ENCODE measurements at places on chromosomes 1 and 21.

GRCh38 chr21:34593954-34594531 is 20.9 kb downstream of the RCAN1 start:
- DNase-seq, result no peak

GRCh38 chr1:206456577-206457370 is 13.5 kb upstream of the IKBKE start:
- DNase-seq, result no peak

DNA sequence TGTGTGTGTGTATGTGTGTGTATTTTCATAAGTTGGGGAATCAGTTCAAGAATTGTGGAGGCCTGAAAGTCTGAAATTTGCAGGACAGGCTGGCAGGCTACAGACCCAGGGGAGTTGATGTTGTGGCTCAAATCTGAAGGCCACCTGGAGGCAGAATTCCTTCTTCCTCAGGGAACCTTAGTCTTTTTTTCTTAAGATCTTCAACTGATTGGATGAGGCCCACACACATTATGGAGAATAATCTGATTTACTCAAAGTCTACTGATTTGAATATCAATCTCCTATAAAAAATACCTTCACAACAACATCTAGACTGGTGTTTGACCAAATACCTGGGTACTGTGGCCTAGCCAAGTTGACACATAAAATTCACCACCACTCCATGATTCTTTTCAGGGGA is 61.8 kb downstream of the MT1HL1 start:
- no peak for DNase-seq

- DNase-seq, result no peak
Measured at GRCh38 chr1:81428998-81429397, 371.7 kb upstream of the ADGRL2 start.

DNA sequence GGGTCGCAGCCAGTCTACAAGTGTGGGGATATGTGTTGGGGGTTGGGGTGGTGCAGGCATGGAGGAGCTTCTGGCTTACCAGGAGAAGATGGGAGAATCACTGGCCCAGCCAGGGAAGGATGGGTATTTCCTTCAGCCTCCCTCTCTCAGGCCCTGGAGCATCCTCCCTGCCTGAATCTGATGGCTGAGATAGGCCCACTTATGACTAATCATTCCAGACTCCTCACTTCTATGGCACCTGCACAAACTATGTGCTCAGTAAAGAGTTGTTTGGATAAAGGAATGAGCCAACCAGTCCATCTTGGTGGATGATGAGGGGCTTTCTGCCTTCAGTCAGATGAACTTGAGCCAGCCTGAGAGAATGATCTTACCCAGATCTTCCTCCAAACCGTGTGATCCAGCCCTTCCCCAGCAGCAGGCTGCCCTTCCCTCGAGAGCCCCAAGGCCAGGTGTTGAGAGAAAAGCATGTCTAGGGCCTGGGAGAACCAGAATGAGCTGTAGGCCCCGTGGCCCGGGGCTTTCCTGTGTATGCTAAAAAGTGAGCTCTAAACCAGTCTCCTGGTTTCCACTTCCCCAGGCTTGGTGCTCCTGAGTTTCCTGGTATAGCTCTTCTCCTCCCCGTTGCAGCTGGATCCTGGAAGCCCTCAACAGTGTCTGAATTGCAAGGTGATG is 1.3 kb downstream of the GPA33 start:
- DNase-seq, result no peak

DNA sequence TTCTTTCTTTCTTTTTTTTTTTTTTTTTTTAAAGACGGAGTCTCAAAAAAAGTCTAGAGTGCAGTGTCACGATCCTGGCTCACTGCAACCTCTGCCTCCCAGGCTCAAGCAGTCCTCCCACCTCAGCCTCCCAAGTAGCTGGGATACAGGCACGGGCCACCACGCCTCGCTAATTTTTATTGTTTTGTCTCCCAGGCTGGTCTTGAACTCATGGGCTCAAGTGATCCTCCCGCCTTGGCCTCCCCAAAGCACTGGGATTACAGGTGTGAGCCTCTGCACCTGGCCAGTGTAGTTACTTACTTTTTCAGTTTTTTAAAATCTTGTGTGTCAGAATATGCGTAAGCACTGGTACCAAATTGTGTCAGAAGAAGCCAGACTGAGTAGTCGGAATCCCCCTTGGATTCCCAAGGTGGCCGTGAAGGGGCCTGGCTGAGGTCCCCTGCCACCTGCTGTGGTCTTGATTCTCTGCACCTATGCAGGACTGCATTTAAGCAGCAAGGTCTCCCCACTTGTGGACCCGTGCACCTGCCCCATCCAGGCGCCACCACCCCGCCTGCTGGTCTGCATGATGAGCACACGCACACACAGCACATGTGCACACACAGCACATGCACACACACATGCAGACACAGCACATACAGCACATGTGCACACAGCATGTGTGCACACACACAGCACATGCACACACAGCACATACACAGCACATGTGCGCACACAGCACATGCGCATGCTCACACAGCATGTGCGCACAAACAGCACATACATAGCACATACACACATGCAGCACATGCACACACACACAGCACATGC is 47.5 kb downstream of the PCNT start:
- DNase-seq, result no peak

DNA sequence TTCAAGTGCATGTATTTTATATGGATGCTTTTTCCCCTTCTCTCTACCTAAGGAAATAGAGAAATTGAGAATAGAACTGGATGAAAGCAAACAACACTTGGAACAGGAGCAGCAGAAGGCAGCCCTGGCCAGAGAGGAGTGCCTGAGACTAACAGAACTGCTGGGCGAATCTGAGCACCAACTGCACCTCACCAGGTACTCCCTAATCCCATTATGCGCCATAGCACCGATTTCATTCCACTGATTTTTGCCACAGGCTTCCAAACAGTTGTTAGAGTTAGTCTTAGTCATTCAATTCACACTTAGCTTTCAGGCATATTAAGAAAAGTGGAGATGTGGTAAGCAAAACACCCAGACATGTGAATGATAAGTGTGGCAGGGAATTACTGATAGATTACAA is 122.8 kb downstream of the SDCCAG8 start:
- DNase-seq, result no peak

GRCh38 chr1:42266253-42267135 is 68.5 kb downstream of the FOXJ3 start:
- no peak for DNase-seq

DNA sequence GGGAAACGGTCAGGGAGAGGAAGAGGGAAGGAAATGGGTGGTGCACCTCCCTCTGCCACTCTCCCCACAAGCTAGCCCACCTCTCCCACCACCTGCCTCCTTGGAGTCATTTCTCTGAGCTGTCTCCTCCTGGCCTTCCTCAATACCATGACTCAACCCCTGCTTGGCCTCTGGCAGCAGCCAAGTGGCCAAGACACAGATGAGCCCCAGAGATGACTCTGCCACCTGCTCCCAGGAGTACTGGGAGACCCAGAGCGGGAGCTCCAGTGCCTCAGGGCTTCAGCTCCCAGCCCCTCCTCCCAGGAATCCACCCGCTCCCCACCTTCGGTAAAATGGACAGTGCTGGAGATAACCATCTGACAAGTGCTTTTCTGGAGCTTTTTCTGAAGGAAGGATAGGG is 2.6 kb downstream of the S100A16 start:
- DNase-seq, result no peak

DNA sequence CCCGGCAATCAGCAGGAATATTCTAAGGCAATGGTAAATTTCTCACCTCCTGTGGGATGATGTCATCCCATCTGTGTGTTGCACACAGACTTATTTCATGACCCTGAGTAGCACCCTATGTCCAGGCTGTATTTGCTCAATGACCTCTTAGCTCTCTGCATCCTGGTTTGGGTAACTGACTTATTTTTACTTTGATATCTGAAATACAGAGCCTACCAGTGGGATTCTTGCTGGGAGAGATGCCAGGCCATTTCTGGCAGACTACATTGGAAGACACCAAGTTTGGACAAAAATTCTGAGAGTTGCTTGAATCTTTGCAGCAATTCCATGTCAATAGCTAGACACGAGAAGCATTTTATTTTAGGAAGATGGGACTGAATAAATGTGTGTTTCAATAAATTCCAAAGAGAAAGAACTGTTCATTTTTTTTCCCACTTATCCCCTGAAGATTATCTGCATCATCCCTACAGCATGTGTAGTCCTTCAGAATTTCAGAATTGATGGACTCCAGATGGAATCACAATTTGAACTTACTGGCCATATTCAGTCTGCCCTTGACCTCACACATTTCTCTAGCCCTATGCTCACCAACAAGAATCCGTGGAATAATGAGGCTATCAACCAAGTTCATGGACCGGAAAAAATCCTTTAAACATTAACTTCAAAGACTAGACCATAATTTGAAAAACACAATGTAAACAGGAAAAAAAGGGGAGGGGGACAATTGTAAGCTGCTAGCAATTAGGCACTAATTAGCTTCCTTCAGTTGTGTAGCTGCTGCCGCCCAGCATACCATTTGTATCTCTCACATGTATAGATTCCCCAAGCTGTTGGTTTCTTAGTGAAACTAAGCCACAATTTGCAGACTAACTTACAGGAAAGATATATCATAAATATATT is 226.5 kb downstream of the HMCN1 start:
- DNase-seq, result no peak

DNA sequence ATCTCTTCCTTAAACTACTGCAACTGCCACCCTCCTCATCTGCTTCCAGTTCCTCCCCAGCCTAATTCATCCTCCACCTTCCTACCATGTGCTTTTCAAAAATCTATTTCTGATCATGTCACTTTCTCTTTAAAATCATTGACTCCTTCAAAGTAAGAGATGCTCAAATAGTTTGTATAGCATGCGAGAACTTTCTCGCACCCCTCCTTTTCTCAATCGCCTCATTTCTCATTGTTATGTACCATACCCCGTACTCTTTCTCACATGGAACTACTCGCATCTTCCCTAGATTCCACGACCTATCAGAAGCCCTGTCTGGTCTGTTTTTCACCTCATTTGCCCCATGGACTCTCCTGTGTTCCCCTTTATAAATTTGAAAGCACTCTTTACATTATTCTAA is 238.2 kb downstream of the NRIP1 start:
- DNase-seq, result no peak

- no peak for DNase-seq
Measured at GRCh38 chr1:226201029-226201593, 14.6 kb upstream of the ACBD3 start.

DNA sequence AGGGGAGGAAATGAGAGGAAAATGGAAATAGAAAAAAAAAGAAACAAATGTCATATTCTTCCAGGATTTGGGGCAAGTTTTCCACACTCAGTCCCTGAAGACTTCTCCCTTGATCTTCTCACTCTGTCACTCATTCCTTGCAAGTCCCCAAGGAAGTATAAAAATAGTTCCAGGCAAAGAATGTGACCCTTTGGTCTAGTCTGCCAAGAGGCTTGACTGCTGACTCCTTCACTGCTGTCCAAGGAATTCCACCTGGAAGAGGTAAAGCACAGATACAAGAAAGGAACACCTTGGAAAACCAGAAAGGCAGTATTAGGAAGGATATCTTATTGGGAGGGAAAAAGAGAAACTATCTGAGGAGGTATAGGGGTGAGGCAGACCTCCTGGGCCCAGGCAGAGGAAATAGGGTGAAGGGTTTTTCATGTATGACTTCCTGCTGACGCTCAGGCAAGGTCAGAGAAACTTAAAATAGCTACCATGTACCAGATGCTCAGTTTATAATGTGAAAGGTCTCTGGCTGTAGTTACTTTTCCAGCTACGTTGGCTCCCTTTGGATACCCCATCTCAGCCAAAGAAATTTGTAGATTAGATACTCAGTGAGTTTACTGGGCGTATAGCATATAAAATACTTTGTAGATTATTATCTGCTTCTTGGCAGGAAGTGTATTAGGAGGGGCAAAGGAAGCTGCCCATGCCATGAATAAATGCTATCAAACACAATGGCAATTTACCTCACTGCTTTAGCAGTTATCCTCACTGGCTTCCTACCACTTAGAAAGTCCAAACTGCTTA is 2.0 kb upstream of the GJA5 start:
- DNase-seq, result no peak

GRCh38 chr1:167905182-167905581 is 8.8 kb downstream of the ADCY10 start:
- DNase-seq, result no peak

DNA sequence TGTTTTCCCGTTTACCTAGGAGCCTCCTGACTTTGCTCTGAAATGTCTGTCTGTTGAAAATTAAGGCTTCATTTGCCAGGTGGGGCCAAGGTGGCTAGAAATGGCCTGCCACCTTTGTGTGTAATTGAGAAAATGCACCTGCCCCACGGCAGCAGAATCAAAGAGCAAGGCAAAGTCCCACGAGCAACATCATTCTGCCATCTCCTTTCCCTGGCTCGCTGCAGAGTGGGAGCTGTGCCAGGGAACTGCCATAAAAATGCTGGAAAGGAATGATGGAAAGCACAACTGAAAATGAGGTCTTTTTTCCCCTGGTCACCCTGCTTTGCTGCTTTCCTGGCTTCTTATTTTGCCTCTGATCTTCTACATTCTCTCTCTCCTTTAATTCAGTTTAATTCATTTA is 5.5 kb upstream of the OLFML2B start:
- DNase-seq, result no peak

- no peak for DNase-seq
Measured at GRCh38 chr1:154998818-154999570, 3.6 kb upstream of the ZBTB7B start.

GRCh38 chr1:234586304-234586703 is 23.7 kb downstream of the IRF2BP2 start:
- DNase-seq, result no peak

GRCh38 chr1:208216062-208216461 is 28.1 kb downstream of the PLXNA2 start:
- no peak for DNase-seq

- no peak for DNase-seq
Measured at GRCh38 chr1:227763246-227764018, 28.2 kb downstream of the SNAP47 start.
